Pancreas (tissue), 10 donors: ENCODE measurements at places on chromosomes 5 and 9. TPM values are rescaled to one million over a fixed set of nuclear protein-coding genes. Genes with fewer than 3 reads are reported as not detected.

The BAAT gene
- total RNA-seq = 5.0 TPM

The FCN2 gene
- not detected for total RNA-seq

The LCN2 gene
- total RNA-seq = 39.2 TPM

The OCLN gene
- 42.5 TPM for total RNA-seq

The MLANA gene
- total RNA-seq = not detected
